ENCODE measurements at places on chromosomes 12 and 14.

DNA sequence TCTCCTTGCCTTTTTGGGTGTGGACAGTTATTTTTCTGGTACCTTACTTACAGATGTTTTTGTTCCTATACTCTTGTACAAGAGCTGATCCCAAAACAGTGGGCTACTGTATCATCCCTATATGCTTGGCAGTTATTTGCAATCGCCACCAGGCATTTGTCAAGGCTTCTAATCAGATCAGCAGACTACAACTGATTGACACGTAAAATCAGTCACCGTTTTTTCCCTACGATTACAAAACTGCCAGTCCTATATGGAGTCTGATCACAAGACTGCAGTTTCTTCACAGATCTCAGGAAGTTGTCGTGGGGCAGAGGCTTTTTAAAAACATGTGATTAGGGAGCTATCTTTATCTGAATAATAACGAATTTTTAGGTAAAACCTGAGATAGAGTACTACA is 1.3 kb downstream of the LYSET start:
- no peak for DNase-seq

GRCh38 chr12:102625819-102626218 is 145.5 kb upstream of the IGF1 start:
- no peak for DNase-seq

- no peak for DNase-seq
These were observed 52.4 kb downstream of the ARL6IP4 start for GRCh38 chr12:123032736-123033391.

DNA sequence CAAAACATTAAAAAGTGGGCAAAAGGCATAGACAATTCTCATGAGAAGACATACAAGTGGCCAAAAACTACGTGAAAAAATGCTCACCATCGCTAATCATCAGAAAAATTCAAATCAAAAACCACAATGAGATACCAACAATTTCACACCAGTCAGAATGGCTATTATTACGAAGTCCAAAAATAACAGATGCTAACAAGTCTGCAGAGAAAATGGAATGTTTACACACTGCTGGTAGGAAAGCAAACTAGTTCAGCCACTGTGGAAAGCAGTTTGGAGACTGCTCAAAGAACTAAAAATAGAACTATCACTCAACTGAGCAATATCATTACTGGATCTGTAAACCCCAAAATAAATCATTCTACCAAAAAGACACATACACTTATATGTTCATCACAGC is 76.2 kb downstream of the PRKD1 start:
- no peak for DNase-seq

DNA sequence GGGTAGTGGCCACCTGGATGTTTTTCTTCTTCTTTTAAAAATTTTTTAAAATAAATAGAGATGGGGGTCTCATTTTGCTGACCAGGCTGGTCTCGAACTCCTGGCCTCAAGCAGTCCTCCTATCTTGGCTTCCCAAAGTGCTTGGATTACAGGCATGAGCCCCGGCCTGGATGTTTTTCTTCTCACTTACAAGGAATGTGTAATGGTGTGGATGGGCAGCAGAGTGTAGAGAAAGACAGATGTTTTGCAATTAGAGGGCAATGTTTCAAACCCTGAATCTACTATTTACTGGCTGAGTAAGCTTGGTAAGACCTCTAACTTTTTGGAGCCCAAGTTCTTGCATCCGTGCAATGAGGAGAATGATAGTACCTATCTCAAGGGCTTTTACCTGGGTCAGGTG is 48.1 kb downstream of the ADCK1 start:
- DNase-seq = no peak

DNA sequence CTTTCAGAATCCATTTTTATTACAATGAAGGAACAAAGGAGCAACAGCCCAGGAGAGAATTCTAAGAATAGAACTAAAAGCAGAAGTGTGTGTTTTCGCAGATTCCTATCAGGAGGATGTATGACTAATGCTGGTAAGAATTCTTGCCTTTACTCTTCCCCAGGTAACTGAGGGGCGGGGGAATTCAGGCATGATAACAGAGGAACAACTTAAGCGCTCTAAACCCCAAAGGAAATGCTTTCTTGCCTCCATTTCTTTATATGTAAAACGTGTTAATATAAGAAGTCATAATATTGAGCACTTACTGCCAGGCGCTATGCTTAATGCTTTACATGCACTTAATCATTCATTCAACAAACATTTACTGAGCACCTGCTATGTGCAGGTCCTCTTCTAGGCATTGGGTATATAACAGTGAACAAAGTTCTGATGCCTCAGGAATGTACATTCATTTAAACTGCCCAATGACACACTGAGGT is 4.5 kb downstream of the HCAR1 start:
- DNase-seq = peak; percentile 51

DNA sequence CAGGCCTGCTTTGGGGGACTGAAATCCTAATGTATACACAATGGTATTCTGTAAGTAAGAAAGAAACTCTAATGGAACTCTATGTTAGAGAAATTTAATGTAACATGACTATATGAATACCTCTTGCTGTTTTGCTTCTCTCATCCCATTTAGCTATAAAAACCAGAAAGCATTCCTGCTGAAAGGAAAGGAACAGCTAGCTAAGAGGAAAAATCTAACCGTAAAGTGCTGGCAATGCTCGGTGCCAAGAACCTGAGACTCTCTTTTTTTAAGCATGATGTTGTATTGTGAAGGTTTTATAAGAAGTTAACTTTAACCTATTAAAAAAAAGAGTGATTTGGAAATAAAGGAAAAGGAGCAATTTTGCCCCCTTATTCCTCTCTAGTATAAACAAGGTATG is 75.6 kb upstream of the DACT1 start:
- no peak for DNase-seq

- peak; percentile 88 for DNase-seq
These were observed at the start of gene DDHD1 for GRCh38 chr14:53152887-53153701. DDHD1 (minus strand) TSS chr14:53153323; CDS start chr14:53153098, 225 bp downstream.

DNA sequence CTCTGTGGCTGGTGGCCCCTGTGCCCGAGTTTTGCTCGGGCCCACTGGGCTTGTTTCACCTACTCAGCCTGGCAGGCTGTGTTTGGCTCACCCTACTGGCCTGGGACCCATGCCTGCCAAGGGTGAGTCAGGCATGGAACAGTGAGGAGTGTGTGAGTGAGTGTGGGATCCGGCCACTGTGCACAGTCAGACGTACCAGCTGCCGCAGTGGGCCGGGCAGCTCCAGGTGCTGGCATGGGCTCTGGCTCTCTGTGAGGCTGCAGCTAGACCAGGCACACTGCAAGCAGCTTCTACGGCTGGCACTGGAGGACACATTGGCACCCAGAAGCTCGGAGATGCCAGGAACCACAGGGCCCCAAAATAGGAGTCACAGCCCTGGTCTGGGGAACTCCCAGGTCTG is 40.6 kb downstream of the HSD17B6 start:
- DNase-seq = no peak

GRCh38 chr12:54258201-54258681 is 21.7 kb downstream of the CBX5 start:
- DNase-seq = no peak

DNA sequence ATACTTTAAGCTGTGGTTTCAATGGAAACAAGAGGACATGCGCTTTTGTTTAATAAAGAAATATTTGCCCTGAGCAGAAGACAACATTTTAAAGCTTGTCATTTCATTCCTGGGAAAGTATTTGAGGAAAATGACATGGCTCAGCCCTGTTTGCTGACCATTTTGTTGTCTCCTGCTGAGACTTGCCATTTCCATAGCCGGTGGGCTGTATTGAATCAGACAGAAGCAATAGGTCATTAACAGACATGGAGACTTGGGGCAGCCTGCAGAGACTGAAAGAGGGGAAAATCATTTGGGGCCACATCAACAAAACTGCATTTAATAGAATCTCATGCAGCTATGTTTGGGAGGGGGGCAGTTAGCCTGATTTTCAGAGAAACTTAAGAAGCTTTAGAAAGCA is 443.0 kb downstream of the NPAS3 start:
- DNase-seq = no peak

DNA sequence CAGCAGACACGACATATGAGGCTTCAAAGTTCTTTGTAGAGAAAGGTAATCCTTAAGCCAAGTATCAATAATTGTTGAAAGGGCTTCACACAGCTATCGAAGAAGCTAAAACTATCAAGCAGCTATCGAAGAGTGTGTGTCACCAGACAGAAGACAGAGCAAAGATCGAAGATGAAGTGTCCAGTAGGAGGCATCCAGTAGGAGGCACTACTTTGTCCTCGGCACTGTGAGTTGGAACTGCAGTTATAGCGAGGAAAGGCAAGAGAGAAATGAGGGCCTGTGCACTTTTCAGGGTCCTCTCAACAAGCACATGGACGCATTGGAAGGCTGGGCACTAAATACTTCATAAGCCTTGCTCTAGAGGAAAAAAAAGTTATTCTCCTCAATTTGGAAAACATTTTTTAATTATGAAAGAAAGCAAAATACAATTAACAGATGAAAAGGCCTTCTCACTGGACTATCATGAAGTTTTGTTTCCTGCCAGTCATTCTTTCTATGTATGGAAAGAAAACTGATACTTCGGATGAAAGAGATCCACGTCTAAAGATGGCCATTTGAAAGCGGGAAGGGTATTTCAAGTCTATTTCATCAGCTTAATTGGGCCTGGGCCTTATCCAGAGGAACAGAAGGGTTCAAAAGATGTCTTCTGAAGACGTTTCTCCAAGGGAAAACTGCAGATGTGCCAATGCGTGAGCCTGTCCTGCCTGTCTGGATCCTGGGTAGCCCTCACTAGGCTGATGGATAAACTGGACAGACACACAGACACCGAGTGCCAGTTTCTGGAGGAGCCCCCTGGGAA is 174.5 kb downstream of the CALM1 start:
- no peak for DNase-seq

- no peak for DNase-seq
These were observed 124.7 kb downstream of the EPS8 start for GRCh38 chr12:15664491-15664890.

DNA sequence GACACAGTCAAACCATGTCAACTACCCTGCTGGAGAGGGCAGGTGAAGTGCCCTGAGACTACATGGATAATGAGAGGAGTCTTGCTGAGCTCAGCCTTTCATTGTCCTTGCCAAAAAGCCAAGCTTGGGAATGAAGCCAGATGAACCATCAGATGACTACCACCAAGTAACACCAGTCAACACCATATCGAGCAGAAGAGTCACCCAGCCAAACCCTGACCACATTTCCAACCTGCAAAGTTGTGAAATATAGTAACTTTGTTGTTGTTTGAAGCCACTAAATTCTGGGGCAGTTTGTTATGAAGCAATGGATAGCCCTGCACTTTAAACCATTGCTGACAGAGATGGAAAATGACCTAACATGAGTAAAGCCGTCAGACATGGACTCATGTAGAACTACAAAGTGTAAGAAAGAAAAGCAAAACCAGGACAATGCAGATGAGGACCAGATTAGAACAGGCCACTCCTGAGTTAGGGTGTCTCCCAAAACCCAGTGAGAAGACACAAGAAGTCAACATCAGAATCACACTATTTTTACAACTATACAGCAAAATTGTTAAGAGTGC is 12.5 kb upstream of the CRADD start:
- DNase-seq = no peak

GRCh38 chr14:34722723-34723545 is 8.5 kb upstream of the CFL2 start:
- DNase-seq = peak; percentile 48

GRCh38 chr12:27163048-27163715 is 80.8 kb upstream of the C12orf71 start:
- no peak for DNase-seq

- no peak for DNase-seq
These were observed 111.1 kb upstream of the CCDC175 start for GRCh38 chr14:59687663-59688062.

DNA sequence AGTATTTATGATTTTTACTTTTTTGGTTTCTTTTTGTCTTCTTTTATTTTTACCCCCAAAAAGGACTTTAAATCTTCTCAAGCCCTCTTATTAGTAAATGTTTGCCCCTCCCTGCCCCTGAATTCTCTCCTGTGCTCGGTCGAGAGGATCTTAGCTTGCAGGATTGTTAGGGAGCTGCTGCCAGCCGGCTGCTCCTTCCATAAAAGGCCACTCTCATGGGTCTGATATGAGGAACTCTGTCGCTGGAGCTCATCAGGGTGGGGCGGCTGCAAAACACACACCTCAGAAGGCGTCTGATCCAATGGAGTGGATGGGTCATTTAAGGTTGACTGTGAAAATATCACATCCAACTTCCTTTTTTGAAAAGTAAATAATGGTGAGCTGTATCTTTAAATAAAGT is 8.5 kb downstream of the LTBR start:
- no peak for DNase-seq

DNA sequence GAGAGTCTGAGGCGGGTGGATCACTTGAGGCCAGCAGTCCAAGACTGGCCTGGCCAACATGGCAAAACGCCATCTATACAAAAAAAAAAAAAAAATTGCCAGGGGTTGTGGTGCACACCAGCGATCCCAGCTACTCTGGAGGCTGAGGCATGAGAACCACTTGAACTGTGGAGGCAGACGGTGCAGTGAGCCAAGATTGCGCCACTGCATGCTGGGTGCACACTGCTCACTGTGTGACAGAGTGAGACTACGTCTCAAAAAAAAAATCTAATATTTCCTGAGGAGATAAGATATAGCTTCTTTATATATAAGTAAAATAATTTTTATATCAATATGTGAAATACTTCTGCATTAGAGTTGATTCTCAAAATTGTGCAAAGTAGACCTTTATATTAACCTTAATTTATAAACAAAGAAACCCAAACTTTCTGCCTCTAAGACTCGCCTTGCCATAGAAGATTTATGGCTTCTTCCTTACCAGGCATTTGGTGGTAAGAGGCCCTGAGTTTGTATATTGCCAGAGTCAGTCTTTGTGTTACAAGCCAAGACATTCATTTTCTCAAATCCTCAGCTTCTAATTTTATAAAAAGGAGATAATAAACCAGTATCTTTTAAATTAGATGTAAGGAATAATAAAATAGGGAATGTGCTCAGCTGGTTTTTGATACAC is 1226.7 kb downstream of the FLRT2 start:
- DNase-seq = no peak

DNA sequence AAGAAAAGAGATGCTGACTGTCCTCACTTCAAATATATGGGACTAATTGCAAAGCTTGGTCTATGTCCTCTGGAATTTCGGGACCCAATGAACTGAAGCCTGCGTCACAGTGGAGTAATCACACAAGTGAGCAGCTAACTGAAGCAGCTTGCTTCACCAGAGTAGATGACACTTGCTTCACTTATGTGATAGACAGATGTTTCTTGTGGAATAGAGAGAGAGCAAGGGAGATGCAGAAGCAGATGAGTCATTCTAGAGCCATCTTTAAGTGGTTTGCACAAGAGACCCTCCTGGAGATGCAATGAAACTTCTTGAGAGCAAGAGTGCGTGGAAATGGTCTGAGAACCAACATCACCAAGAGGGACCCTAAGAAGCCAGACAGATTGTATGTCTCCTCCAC is 1537.1 kb upstream of the FLRT2 start:
- DNase-seq = no peak

DNA sequence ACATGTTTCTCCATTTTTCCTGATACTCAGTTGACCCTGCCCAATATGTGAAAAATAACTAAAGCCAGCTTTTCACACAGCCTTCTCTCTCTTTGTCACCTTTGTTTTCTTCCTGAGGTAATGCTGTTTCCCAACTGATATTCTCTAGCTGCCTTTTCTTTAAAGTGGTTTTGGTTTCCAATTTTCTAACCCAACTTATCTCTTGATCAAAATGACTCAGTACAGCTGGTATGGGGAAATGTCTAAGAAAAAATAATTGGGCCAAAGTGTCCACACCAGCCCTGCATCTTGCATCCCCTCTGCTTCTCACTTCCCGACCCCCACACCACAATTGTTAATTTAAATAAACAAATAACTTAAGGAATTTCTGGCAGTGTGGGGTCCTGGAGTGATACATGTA is 193.8 kb downstream of the SYT1 start:
- DNase-seq = no peak

Data from activated CD4-positive, alpha-beta memory T cell treated with anti-CD3 and anti-CD28 coated beads for 36 hours (primary cell).